ENCODE measurements at places on chromosomes 5 and 9.

DNA sequence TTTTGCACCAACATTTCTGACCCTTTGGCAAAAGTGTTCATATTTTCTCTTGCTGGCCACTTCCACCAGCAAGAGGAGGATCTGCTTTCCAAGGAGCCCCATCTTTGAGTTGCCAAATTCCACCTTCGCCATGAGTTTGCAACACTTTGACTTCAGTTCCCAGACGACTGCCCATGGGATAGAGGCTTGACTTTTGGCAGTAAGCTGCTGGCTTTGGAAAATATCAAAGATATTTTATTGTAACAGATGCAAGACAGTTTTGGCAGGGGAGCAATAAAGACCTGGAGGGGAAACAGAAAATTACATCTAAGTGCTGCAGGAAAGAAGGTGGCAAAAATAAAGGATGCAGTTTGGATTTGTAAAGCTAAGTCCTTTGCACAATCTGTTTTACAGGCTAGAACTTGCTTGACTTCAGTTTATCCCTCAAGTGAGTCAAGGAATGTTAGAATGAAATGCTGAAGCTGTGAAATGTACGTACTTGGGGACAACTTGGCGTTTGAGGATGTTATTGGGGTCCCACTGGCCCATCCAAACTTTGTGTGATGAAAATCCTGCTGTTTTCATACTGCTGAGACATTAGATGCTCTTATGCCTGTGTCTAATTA, 232.9 kb downstream of the GOLPH3 start:
- no peak for DNase-seq

GRCh38 chr9:113516840-113517577, 53.5 kb downstream of the RGS3 start:
- DNase-seq = no peak

DNA sequence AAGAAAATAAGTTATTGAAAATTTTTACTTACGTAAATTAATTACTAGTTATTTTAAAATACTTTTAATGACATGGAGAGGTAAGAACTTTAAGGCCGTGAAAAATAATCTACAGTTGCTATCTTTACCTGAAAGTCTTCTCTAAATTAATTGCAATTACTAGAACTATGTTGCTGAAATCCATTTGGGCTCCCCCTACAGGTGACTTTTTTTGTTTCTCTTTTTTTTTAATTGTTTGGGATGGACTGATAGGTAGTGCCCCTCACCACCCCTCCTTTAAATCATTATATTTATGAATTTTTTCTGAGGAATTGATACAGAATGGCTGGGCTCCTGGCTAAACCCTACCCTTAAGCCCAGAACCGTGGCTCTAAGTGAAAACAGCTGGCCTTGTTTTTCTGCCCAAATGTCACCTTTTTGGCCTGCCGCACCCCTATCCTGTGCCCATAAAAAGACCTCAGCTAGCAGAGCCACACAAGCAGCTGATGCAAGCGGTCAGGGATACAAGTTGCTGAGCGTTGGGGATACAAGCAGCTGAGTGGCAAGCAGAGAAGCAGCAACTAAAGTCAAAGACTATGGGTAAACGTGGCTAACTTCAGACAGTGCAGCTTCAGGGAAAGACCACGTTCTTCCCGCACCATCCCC, 315.2 kb upstream of the ACO1 start:
- DNase-seq = no peak

- DNase-seq = no peak
Observed at GRCh38 chr5:92713335-92713743, 867.7 kb downstream of the NR2F1-AS1 start.

DNA sequence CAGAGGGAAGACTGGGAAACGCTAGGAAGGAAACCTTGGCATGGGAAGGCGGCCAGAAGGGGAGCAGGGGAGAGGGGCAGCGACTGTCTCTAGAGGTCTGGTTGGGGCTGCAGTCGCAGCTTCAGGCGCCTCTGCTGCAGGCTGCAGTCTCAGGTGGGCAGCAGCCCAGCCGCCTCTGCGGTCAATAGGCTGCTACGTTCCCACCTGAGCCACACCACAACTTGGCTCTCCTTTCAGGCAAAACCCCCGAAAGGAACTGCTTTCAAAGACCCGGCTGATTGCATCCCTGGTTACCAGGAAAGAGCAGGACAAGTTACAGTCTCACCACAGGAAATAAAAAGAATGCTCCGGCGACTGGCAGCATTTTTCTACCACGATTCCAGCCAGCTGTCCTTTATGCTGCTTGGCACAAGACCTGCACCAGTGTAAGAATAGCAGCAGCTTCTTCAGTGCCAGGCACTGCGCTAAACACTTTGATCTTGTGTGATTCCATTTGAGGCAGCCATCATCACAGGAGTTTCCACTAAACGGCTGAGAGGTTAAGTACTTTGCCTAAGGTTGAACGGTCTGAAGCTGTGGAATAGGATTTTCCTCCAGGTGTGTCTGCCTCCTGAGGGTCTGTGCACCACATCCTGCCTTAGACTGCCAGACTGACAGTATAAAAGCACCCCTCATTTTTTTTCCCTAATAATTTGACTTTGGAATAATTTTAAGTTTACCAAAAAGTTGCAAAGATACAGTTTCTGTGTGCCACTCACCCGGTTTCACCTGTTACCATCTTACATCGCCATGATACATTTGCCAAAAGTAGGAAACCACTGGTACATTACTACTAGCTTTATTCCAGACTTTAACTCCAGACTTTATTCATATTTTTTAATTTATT, 7.5 kb downstream of the RPS14 start:
- no peak for DNase-seq
